Vagina (tissue), 2 donors: ENCODE measurements at places on chromosomes 12 and 14.

GRCh38 chr14:53491884-53492277 lies 338.8 kb upstream of the DDHD1 start:
- no peak overlapping the region for H3K27ac ChIP-seq
- H3K4me1 ChIP-seq: peaks cover 25% of the 10 kb centered on the region
- H3K27me3 ChIP-seq: no peaks in the 10 kb centered on the region
- H3K4me3 ChIP-seq: no peak overlapping the region
- no peaks in the 10 kb centered on the region for H3K36me3 ChIP-seq

DNA sequence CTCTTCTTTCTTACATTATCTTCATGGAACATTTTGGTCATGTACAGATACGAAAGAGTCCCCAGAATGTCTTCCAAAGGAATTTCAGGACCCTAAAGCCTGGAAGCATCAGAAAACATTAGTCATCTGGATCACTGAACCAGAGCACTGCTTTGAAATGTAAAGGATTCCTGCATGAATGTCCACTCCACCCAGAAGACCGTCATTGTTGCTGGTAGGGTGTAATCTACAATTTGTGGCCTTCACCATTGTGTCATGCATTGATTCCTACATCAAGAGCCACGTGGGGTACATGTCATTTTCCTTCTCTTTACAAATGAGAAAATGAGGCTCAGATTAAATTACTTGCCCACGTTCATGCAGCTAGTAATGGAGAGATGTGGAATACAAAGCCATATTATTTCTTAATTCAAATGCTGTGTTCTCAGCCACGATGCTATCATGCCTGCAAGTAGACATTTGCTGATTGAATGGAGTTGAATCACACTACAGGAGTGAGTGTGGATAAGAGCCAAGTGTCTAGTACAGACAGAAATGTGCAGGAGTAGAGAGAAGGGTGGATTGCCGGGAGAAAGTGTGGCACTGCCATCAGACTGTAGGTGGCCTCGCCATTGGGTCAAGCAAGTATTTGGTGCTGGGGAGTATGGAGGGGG lies 231.2 kb downstream of the C12orf75 start:
- DNase-seq: no peak
- no peaks in the 10 kb centered on the region for H3K4me1 ChIP-seq
- H3K36me3 ChIP-seq: no peaks in the 10 kb centered on the region
- no peaks in the 10 kb centered on the region for H3K27me3 ChIP-seq
- H3K4me3 ChIP-seq: no peak overlapping the region

GRCh38 chr12:94149119-94149780 lies 873 bp downstream of the PLXNC1 start:
- peak overlapping the region; percentile 87 for H3K4me3 ChIP-seq
- H3K36me3 ChIP-seq: no peaks in the 10 kb centered on the region

GRCh38 chr12:88720785-88721650 lies 140.7 kb upstream of the KITLG start:
- H3K27ac ChIP-seq: no peak overlapping the region
- no peaks in the 10 kb centered on the region for H3K4me1 ChIP-seq
- no peaks in the 10 kb centered on the region for H3K36me3 ChIP-seq
- DNase-seq: no peak

DNA sequence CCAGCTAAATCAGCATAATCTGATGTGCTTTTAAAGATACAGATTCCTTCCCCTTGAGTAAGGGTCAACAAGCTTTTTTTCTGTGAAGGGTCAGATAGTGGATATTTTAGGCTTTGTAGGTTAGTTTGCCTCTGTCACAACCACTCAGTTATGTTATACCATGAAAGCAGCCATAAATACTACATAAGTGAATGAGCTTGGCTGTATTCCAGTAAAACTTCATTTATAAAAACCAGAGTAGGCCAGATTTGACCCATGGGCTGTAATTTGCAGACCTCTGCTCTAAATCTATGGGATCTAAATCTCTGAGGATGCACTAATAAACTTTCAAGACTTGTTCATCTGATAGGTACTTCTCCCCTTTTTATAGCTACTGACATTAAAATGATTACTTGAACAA lies 47.7 kb downstream of the LEMD3 start:
- H3K27ac ChIP-seq: no peak overlapping the region
- peaks cover 11% of the 10 kb centered on the region for H3K4me1 ChIP-seq
- no peak overlapping the region for H3K4me3 ChIP-seq
- peaks cover 36% of the 10 kb centered on the region for H3K36me3 ChIP-seq

DNA sequence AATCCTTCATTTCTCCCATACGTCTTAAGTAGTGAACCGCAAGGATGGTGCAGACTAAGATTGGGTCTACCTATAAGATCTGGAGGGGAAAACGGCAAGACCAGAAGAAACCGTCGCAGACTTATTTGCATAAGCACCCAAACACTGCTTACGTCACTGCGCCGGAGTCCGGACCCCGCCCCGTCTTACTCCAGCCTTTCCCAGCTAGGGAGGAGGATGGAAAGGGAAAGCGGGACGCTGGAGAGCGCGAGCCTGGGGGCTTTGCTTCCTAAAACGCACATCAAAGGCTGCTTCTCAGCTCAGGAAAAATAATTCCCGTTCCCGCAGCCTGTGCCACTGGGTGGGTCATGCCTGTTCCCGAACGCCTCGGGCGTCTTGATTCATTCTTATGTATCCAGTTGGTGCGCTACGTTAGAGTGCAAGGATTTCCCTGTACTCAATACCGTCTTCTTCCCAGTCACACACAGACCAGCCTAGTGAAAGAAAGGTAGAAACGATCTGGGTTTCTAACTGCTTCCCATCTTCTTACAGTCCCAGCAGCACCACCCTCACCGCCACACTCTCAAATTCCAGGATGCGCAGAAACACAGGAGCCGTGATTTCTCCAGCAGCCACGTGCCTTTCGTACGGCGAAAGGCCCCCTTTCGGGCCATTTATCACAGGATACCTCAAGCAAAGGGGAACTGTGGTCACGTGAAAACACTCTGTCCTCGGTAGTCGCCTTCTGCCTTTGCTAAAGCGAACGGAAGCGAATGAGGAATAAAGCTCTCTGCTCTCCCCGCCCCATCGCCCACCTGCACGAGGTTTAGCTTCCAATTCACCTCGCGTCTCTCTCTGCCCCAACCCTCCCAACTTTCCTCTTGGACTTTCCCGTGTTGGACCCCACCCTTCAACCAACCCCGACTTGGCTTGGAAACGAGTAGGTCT lies 1.1 kb downstream of the SLC6A15 start:
- H3K27ac ChIP-seq: no peak overlapping the region
- peak overlapping the region; percentile 49 for H3K4me3 ChIP-seq
- DNase-seq: peak; percentile 90
- H3K36me3 ChIP-seq: no peaks in the 10 kb centered on the region

DNA sequence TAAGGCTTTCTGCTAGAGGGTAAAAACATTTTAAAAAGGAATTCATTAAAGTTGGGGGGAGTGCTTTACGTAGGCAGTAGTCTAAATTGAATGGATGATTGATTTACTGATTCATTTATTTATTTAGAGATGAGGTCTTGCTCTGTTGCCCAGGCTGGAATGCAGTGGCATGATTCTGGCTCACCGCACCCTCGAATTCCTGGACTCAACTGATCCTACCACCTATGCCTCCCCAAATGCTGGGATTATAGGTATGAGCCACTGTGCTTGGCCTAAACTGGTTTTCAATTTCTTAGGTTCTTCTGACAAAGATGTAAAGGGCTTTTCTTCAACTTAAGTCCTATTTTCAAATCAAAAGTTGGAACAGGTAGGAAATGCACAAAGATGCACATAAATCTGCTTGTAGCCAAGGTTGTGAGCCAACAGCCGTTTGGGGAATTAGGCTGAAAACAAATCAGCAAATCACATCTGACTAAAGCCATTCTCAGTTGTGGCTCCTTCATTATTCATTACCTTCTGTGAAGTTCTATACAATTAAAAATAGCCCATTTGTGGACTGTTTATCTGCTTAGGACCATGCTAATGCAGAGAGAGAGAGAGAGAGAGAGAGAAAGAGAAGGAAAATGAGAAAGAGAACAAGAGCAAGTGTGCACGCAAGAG lies 218.0 kb downstream of the PPM1H start:
- no peak overlapping the region for H3K27ac ChIP-seq
- peaks cover 41% of the 10 kb centered on the region for H3K4me1 ChIP-seq
- H3K36me3 ChIP-seq: no peaks in the 10 kb centered on the region
- H3K4me3 ChIP-seq: no peak overlapping the region
- no peaks in the 10 kb centered on the region for H3K27me3 ChIP-seq

DNA sequence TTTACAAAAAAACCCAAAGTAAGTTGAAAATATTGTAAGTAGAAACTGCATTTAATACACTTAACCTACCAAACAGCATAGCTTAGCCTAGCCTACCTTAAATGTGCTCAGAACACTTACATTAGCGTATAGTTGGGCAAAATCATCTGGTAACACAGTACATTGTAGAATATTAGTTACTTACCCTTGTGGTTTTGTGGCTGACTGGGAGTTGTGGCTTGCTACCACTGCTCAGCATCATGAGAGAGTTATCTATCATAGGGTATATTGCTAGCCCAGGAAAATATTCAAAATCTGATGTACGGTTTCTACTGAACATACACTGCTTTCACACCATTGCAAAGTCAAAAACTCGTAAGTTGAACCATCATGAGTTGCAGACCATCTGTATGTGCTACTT lies 141.7 kb upstream of the GARIN6 start:
- H3K36me3 ChIP-seq: no peaks in the 10 kb centered on the region
- no peaks in the 10 kb centered on the region for H3K27me3 ChIP-seq
- H3K27ac ChIP-seq: no peak overlapping the region
- H3K4me1 ChIP-seq: no peaks in the 10 kb centered on the region
- no peak for DNase-seq

- H3K4me3 ChIP-seq: no peak overlapping the region
- peak; percentile 74 for DNase-seq
- H3K4me1 ChIP-seq: no peaks in the 10 kb centered on the region
- no peak overlapping the region for H3K27ac ChIP-seq
- no peaks in the 10 kb centered on the region for H3K36me3 ChIP-seq
Observed at GRCh38 chr12:34601689-34602088, 579.4 kb downstream of the ALG10 start.

DNA sequence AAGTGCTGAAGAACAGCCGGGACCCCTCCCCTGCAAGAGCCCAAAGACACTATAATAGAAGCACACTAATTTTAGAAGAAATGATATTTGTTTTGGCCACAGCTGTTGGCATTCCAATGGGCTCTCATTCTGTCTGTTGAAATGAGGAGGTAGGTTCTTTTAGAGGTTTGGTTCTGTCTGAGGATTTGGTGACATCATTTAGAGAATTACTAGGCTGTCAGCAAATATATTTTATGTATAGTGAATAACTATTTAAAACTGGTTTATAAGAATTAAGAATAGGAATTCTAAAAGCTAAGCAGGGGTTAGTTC lies 200.7 kb upstream of the SLC38A2 start:
- no peak overlapping the region for H3K27ac ChIP-seq
- H3K27me3 ChIP-seq: no peaks in the 10 kb centered on the region
- H3K36me3 ChIP-seq: no peaks in the 10 kb centered on the region

GRCh38 chr14:60090864-60091519 lies 731 bp upstream of the PCNX4 start:
- H3K27me3 ChIP-seq: no peaks in the 10 kb centered on the region
- H3K27ac ChIP-seq: peak overlapping the region; percentile 84
- no peak for DNase-seq
- no peaks in the 10 kb centered on the region for H3K36me3 ChIP-seq
- H3K4me3 ChIP-seq: peak overlapping the region; percentile 84
- peaks cover 32% of the 10 kb centered on the region for H3K4me1 ChIP-seq
